ENCODE measurements at places on chromosomes 5 and 9.

- DNase-seq: no peak
Measured at GRCh38 chr5:135822959-135823358, 11.5 kb upstream of the SLC25A48 start.

DNA sequence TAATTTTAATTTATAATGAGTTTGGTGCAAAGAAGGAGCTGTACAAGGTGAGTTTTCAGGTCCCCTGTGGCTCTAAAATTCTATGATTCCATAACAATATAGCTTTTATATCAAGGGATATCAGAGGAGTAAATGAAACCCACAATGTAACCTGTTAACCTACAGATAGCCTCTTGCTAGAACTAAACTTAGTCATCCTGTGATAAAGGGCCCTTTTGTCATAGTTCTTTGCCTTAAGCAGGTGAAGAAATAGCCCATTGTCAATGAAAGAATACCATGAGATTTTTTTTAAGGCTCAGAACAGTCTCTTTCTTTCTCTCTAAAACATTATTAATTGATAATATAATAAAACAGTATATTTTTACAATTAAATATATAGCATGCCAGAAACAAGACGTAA is 127.8 kb downstream of the NFIB start:
- no peak for DNase-seq

GRCh38 chr5:6143523-6143922 is 234.8 kb downstream of the MED10 start:
- no peak for DNase-seq

GRCh38 chr5:178527458-178528307 is 62.5 kb downstream of the COL23A1 start:
- no peak for DNase-seq

GRCh38 chr9:98634685-98635336 is 73.9 kb downstream of the GABBR2 start:
- DNase-seq: no peak

GRCh38 chr5:14401639-14402038 is 180.0 kb upstream of the OTULINL start:
- no peak for DNase-seq

- DNase-seq: no peak
Measured at GRCh38 chr5:11432116-11432515, 472.1 kb downstream of the CTNND2 start.

GRCh38 chr5:180343831-180344695 is 9.1 kb downstream of the GFPT2 start:
- no peak for DNase-seq

DNA sequence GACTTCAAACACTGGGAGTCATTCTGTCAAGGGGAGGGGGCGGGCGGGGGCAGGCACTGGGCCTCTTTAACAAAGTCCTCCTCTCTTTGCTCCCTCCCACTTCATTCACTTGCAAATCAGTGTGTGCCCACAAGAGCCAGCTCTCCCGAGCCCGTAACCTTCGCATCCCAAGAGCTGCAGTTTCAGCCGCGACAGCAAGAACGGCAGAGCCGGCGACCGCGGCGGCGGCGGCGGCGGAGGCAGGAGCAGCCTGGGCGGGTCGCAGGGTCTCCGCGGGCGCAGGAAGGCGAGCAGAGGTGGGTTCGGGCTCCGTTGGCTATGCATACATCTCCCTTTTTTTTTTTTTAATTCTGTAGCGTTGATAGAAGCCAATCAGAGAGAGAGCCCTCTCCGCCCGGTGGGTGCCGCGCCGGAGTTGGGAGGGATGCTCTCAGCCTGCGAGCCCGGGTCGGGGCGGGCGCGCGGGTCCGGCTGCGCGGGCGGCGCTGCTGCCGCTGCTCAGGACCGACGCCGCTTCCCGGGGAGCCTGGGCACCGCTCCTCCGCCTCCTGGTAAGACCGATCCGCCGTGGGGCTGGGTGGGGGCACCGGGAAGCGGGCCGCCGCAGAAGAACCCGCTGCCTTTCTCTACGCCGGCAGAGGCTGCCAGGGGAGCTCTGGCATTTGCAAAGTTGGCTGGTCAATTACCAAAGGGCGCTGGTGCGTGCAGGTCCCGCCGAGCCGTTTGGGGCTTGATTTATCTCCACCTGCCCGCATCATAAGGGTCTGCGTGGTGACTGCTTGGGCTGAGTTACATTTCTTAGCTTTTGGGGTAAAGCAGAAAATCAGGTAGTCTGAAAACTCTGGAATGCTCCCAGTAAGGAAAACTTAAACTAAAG is at the start of gene CDH6:
TSS of gene CDH6 (plus strand) at position 96 of the 877 bp plus-strand sequence. CDS start 73,788 bp downstream, outside the sequence.
- DNase-seq: no peak

DNA sequence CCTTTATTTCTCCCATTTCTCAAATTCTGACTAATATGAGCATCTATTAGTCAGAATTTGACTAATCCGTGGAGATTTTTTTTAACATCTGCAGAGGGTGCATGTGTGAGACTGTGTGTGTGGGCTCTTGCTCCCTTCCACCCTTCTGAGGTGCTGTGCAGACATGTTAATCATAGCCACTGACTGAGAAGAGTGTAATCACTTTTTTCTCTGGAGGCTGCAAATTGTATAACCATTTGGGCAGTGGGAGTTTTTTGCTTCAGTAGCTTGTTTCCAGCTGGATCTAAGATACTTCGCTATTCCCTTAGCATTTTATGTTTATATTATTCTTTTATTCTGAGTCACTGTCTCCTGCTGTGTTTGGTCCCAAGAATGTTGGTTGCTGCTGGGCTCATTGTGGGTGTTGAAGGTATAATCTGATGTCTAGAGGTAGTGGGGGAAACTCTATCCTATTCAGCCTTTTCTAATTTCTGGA is 66.2 kb downstream of the ARHGEF28 start:
- no peak for DNase-seq

DNA sequence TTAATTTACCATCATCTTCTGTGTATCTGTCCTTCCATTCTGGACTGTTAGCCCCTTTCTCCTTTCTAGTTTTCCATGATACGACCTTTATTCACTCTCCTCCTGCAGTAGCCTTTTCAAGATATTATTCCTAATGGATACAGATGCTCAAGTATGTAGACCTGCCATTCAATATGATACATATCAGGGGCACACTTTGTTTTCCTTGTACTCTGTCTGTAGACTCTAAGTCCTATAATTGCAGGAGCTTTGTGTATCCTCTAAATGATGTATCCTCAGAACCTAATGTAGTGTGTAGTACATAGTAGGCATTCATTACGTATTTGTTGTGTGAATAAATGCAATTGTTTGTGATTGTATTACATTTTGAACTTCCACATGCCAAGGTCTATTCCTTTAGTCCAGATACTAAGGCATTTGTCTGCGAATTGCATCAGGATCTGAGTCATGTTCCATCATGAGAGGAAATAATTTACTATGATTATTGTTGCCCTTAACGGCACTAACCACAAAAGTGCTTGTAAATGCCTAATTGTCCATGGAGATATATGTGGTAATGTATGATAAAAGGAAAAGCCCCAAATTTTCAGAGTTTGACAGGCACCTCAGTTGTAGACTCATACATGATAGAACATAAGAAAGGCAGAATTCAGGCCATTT is 57.1 kb upstream of the IZUMO3 start:
- no peak for DNase-seq

DNA sequence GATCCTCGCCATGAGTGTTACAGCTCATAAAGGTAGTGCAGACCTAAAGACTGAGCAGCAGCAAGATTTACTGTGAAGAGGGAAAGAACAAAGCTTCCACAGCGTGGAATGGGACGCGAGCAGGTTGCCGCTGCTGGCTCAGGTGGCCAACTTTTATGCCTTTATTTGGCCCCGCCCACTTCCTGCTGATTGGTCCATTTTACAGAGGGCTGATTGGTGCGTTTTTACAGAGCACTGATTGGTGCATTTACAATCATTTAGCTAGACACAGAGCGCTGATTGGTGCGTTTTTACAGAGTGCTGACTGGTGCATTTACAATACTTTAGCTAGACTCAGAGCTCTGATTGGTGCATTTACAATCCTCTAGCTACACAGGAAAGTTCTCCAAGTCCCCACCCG is 13.9 kb downstream of the PLK2 start:
- no peak for DNase-seq

- DNase-seq: no peak
Measured at GRCh38 chr5:176888865-176889165, 10.3 kb downstream of the HK3 start.

DNA sequence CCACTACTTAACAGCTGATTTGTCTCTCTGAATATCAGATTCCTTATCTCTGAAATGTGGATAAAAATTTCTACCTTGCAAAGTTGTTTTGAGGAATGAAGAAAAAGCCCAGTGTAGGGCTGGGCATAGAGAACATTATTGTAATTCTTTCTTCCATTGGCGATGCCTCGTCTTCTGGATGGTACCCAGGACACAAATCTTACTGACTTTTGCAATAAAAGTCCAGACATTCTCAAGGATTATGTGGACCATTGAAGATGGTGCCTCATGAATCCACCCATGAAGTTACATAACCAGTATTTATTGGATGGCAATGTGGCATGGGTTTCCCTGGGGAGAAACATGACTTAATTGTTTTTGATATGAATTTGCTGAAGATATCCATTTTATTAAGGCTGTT is 33.1 kb downstream of the NNT start:
- DNase-seq: no peak

- DNase-seq: no peak
Measured at GRCh38 chr9:20351715-20352114, 270.6 kb downstream of the MLLT3 start.

GRCh38 chr9:134229466-134230091 is 65.2 kb upstream of the RNU6ATAC start:
- no peak for DNase-seq

- peak; percentile 24 for DNase-seq
Measured at GRCh38 chr5:88269222-88269771, 652 bp upstream of the TMEM161B start.

DNA sequence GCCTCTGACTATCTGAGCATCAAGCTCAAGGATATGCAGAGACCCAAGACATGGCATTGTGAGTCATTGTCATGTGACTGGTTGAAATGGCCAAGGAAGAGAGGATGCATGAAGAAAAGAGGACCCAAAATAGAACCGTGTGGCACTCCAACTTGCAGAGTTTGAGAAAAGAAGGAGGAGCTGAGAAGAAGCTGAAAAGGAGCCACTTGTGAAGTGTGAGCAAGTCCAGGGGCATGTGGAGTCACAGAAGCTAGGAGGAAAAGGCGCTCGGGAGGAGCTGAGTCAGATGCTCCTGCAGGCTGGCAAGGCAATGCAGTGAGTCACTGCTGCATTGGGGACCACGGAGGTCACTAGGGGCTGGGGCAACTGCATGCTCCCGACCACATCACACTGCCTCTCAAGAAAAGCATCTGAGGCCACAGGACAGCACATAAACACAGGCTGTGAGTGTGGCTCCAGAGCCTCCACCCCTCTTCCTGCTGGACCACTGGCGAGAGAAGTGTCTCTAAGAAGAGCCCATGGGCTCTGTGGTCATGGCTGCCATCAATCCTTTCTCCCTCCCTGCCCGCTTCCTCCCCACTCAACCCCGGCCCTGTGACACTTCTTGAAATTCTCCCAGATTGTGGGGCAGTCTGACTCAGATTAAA is 197.6 kb downstream of the DRD1 start:
- DNase-seq: peak; percentile 31

DNA sequence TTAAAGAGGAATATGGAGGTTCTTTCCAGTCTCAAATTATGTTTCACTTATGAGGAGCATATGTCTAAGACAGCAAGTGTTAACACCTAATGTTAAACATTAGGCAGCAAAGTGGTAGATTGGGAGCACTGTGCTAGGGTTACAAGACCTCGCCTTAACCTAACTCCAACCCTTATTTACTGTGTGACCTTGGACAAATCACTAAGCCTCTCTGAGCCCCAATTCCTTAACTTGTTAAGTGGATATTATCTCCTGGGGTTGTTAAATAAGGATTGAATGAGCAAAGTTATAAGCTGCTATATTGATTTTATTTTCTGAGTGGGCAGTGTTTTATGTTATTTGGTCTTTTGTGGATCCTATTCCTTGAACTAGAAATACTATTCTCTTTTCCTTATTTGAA is 38.3 kb downstream of the TMEFF1 start:
- DNase-seq: no peak

DNA sequence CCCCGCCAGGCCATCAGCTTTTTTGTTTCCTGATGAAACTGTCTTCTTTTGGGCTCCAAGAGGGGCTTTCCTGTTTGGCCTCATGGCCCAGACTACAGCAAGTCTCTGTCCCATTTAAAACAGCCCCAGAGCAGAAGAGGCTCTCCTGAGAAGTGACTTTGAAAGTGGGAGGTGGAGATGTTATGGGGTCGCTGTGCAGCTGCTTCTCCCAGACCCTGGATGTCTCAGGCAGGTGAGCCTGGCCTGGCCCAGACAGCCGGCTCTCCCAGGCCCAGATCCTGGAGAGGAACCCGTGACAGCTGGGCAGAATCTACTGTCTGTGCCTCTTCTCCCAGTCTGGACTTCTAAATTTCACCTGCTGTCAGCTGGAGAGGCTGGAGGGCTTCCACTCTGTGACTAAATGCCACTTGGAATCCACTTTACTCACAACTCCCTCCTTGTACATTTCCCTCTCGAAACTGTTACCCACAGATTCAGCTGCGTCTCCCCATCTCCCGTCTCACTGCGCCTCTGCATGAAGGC is 20.6 kb downstream of the FAM78A start:
- DNase-seq: no peak

DNA sequence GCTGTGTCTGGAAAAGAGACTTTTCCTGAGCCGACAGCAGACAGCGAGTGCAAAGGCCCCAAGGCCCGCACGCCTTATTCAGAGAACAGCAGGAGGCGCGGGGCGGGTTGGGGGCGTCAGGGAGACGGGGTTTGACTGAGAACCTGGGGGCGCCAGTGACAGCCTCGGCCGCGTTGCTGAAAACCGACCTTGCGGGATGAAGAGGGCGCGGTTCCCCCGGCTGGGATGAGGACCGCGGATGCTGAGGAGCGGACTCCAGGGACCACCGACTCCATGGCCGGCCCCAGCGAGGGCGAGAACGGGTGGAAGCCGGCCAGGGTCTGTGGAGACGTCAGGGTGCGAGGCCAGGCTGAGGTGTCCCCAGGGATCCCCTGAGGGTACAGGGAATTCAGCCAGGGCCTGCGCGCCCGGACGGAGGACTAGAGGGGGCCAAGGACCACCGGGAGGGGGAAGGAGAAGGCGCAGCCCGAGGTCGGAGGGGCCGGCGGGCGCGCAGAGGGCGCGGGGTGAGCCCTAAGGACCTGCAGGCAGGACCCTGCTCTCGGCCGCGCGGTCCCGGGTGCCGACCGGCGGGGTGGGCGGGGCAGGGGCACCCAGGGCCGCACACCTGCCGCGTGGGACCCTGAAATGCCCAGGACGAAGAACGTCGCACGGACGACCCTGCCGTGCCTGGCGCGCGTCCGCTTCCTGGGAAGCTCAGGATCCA is 837 bp upstream of the AHRR start:
- DNase-seq: no peak

GRCh38 chr9:105204416-105204815 is 40.0 kb upstream of the SLC44A1 start:
- no peak for DNase-seq

DNA sequence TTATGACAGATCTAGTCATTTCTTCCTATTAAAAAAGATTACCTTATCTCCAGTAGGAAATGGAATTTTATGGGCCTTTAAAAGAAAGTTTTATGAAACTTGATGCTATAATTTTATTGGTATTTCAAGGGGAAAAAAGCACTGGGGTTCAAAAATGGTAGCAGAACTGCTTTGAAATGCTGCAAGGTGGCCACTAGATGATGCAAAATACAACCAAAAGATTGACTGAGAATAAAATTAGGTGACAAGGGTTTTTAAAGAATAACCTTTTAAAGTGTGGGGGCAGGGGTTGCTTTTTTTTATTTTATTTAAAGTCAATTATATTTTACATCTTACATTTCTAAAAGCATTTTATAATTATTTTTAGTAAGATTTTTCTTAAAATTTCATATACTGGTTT is 61.7 kb downstream of the KLF9 start:
- no peak for DNase-seq

- DNase-seq: peak; percentile 80
Measured at GRCh38 chr9:35945341-35946018, 12.5 kb downstream of the OR2S2 start.

- no peak for DNase-seq
Measured at GRCh38 chr9:94250456-94250855, 8.6 kb upstream of the ZNF169 start.

All from stimulated activated CD4-positive, alpha-beta T cell treated with anti-CD3 and anti-CD28 coated beads, Interleukin-2, amount 100 ng/mL, for 24 hours (primary cell).